Vagina (tissue), 2 donors: ENCODE measurements at places on chromosomes 6 and 20.

DNA sequence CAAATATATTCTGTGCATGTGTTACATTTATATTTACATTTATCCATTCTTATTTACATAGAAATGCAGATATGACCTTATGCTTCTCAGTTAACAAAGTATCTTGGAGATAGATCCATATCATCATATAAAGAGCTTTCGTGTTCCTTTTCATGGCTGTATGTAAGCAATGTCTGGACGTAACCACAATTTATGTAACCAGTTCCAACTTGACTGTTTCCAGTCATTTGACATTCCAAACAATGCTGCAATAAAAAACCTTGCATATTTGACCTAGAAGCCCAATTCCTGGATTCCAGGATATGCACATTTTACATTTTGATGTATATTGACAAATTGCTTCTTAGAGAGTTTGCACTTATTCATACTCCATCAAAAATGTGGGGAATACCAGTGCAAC, 113.7 kb upstream of the F13A1 start:
- no peaks in the 10 kb centered on the region for H3K36me3 ChIP-seq
- no peaks in the 10 kb centered on the region for H3K4me1 ChIP-seq
- H3K27me3 ChIP-seq = no peaks in the 10 kb centered on the region
- no peak for DNase-seq
- no peak overlapping the region for H3K4me3 ChIP-seq
- no peak overlapping the region for H3K27ac ChIP-seq

DNA sequence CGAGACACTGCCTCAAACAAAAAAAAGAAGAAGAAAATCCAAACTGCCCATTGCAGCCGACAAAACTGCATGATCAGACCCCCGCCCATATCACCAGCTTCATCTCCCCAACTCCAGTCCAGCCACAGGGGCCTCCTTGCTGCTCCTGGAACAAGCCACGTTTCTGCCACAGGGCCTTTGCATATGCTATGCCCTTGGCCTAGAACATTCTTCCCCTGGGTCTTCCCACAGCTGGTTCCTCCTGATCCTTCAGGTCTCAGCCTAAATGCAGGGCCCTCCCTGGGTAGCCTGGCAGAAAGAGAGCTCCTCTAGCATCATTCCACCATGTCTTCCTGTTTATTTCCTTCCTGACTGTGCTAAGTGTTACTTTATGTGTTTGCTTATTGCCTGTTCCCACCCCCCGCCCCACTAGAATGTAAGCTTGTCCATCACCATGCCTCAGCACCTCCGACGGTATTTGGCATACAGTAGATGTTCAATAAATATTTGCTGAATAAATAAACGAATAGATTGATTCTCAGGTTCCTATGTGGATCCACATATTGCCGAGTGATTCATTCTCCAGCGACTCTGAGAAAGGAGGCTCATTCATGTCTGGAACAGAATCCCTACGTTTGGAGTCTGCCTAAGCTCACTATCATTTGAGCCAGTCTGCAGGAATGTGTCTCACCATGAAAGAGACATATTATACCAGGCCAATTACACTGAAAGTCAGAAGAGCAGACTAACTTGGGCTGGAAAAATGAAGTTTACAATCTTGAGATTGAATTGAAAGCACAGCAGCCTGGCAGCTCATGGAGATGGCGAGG, 56.1 kb downstream of the NFATC2 start:
- no peak overlapping the region for H3K27ac ChIP-seq
- H3K4me3 ChIP-seq = no peak overlapping the region
- H3K27me3 ChIP-seq = no peaks in the 10 kb centered on the region
- no peaks in the 10 kb centered on the region for H3K36me3 ChIP-seq
- peaks cover 17% of the 10 kb centered on the region for H3K4me1 ChIP-seq
- DNase-seq = no peak

DNA sequence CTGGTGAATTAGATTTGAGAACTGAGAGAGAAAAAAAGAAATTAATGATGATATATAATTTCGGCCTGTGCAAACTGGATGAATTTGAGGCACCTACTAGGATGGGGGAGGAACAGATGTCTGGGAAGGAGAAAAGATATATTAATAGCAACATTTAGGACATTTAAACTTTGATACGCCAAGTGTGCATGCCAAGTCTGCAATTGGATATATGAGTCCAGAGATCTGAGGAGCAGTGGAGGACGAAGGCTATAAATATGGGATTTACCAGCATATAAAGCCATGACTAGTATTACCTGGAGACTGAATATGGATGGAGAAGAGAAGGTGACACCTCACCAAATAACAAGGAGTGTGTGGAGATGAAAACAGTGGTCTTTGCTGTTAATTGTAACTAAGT, 272.6 kb upstream of the HSF2 start:
- peaks cover 4% of the 10 kb centered on the region for H3K4me1 ChIP-seq
- no peak overlapping the region for H3K27ac ChIP-seq
- no peaks in the 10 kb centered on the region for H3K27me3 ChIP-seq

GRCh38 chr6:159487636-159488035, 205.4 kb downstream of the SOD2 start:
- no peaks in the 10 kb centered on the region for H3K36me3 ChIP-seq
- DNase-seq = no peak
- H3K27me3 ChIP-seq = no peaks in the 10 kb centered on the region
- no peak overlapping the region for H3K4me3 ChIP-seq

DNA sequence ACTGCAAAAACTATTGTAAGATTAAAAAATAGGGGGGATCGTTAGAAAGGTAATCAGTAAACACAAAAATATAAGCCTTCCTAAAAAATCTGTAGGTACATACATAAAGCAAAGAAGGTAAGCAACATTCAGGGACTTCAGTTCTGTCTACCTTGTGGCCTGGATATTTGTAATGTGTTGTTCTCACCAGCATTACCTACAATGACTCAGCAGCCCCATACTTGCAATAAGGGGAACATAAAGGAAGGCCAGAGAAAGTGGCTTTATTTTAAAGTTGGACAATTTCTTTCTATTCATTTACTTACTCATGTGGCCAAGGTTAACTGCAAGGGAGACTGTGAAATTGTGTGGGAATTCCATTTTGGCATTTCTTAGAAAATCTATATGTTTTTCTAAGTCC, 277.2 kb upstream of the PREP start:
- no peak overlapping the region for H3K27ac ChIP-seq
- peaks cover 7% of the 10 kb centered on the region for H3K4me1 ChIP-seq

GRCh38 chr20:11675920-11676629, 241.6 kb upstream of the BTBD3 start:
- H3K4me3 ChIP-seq = no peak overlapping the region
- DNase-seq = no peak
- H3K36me3 ChIP-seq = no peaks in the 10 kb centered on the region
- H3K27ac ChIP-seq = no peak overlapping the region

DNA sequence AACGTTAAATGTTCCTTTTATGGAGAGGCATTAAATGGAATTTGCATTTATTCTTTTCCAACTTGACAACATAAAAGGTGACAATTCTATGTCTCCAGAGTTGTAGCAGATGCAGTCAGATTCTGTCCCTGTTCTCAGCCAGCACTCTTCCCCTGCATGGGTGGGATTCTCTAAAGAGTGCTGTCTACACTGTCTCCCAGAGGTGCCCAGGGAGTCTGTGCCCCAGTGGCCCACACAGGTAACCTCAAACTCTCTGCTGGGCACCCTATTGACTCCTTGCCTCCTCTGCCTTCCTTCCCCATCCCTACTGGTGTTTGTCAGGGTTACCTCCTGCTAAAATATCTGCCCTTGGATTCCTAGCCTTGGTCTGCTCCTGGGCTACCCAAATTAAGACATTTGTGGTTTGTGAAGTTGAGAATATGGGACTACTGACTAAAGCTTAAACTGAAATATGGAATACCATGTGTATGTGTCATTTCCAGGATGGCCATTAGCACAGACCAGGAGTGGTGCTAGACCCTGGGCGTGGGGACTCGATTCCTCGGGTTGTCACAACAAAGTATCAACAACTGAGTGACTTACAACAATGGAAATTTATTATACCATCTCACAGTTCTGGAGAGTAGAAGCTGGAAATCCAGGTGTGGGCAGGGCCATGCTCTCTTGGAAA, 284.7 kb downstream of the CDH26 start:
- H3K27me3 ChIP-seq = no peaks in the 10 kb centered on the region
- no peak overlapping the region for H3K4me3 ChIP-seq
- no peak overlapping the region for H3K27ac ChIP-seq

DNA sequence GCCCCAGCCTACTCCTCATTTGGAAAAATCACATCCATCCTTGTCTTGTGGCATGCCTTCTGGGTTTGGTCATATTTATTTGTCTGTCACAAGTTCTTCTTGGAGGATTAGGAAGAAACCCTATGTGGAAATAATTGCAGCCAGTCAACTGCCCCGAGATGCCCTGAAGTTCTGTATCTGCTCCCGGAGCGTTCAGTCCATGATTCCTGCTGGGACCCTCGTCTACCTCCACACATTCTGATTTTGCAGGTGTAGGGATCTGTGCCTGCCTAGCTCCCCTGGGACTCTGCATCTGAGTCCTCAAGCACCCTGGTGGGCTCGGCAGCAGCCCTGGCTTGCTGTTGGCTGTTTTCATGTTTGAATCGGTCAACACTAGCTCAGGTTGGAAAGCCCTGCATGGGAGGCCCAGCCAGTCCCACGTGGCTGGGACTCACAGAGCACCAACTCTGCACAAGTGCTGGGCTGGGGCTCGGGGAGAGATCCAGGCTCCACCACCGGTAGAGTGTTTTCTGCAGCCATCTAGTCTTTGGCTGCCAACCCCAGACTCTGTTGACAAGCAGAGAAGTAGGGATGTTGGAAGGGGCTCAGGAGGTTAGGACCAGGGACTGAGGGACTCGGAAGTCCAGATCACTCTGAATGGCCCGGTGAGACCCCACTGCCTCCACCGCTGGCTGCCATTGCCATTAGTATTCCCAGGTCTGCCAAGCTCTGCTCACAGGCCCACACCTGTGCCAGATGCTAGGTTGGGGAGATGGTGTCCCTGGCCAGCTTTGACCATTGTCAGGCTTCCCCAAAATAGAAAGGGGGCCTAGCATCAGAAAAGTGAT, 183.5 kb upstream of the CST7 start:
- H3K36me3 ChIP-seq = no peaks in the 10 kb centered on the region
- H3K4me1 ChIP-seq = no peaks in the 10 kb centered on the region
- no peak overlapping the region for H3K27ac ChIP-seq
- DNase-seq = no peak
